ENCODE measurements at places on chromosomes 11 and 22.

GRCh38 chr11:73210916-73211667 is 7.0 kb upstream of the P2RY2 start:
- DNase-seq = no peak

- DNase-seq = no peak
These were observed 47.2 kb downstream of the CCDC15 start for GRCh38 chr11:125001079-125001778.

- DNase-seq = no peak
These were observed 700 bp upstream of the DEPDC5 start for GRCh38 chr22:31753005-31753633.

- DNase-seq = peak; percentile 57
These were observed 663 bp upstream of the BUD13 start for GRCh38 chr11:116773203-116774097.

GRCh38 chr11:94171693-94172440 is 43.2 kb downstream of the PANX1 start:
- peak; percentile 33 for DNase-seq

GRCh38 chr11:75589933-75590332 is 27.9 kb downstream of the SERPINH1 start:
- DNase-seq = no peak

Measured in activated CD4-positive, alpha-beta T cell treated with anti-CD3 and anti-CD28 coated beads, Interleukin-10, Interleukin-2, amounts not matched to agents 100 ng/mL and 50 ng/mL, durations not matched to agents 16 hours and 8 hours (primary cell).